ENCODE measurements at places on chromosomes 1 and 21.
A peak's percentile ranks its signal among the peaks of the same experiment; 100 is the strongest.

GRCh38 chr1:62774971-62775595, 8.8 kb upstream of the ATG4C start:
- DNase-seq: no peak

DNA sequence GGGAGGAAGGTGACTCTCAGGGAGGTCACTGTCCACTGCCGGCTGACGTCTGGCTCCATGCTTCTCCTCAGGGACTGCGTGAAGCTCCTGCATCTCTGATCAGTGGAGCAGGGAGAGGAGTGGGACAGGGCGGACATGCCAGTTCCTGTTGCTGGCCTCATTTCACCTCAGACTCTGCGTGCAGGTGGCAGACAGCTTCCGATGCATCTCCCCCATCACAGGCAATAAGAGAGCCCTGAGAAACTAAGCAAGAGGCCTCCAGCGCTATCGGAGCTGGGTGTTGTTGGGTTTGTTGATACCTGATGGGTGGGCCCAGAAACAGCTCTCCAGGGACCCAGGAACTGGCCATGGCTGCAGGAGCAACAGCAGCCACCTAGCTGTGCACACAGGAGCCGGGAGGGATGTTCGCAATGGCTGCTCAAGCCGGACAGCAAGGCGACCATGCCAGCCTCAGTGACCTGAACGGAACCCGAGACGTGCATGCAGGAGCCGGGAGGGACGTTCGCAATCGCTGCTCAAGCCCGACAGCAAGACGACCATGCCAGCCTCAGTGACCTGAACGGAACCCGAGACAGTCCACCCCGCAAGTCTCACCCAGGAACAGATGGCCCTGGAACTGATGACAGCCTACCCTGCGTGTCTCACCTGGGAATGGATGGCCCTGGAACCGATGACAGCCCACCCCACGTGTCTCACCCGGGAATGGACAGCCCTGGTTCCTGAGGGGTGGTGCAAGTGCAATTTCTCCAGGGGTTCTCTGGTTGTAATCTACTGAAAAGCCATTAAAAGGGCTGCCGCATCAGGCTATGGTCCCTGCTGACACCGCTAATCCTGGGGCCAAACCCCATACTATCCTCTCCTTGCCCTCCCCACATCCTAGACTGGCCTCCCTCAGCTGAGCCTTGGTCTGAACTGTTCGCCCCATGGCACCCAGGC, 14.2 kb upstream of the PCBP3 start:
- DNase-seq: no peak

DNA sequence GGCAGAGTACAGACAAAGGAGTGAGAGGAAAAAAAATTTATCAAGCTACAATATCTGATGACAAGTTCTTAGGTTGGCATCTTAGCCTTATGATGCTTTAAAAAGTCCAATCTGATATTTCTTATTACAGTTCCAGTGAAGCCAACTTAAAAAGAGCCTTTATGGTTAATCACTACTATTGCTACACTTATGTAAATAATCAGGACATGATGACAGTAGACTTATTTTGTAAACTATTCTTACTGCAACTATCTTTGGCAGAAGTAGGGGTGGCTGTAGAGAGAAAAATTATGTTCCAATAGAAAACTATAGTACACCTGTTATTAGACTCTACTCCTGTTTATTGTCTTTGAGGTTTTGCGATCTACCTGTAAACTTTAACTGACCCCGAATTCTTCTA, 25.8 kb upstream of the NUF2 start:
- DNase-seq: no peak

DNA sequence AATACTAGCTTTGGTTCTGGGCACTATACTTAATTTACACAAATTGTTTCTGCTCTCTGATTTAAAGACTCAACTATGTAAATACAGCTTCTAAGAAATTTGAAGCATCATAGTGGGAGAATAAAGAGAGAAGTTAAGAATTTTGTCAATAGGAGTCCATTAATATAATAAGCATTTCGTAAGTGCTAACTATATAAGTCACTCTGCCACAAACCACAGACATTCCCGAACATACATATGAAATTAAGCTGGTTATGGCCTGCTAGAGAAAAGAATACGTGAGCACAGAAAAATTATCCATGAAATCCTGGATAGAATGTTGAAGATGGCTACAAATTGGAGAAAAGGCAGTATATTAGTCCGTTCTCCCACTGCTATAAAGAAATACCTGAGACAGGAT, 526.2 kb downstream of the MRPL39 start:
- peak; percentile 38 for DNase-seq

DNA sequence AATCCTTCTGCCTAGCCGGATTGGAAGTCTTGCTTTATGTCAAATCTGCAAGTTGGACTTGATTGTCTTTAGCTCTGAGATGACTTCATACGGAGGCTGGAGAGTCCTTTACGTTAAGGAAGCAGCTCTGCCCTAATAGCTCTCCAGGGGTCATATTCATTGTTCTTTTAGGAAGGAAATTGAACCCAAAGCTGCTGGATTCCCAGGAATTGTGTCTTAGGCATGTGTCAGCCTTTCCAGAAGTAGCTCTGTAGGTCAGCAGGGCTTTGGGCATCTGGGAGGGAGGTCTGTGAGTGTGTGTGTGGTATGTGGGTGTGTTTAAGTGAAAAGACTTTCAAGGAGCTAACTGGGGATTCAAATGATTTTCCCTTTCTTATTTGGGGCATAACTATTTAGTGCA, 82.4 kb downstream of the ABCA4 start:
- peak; percentile 47 for DNase-seq

DNA sequence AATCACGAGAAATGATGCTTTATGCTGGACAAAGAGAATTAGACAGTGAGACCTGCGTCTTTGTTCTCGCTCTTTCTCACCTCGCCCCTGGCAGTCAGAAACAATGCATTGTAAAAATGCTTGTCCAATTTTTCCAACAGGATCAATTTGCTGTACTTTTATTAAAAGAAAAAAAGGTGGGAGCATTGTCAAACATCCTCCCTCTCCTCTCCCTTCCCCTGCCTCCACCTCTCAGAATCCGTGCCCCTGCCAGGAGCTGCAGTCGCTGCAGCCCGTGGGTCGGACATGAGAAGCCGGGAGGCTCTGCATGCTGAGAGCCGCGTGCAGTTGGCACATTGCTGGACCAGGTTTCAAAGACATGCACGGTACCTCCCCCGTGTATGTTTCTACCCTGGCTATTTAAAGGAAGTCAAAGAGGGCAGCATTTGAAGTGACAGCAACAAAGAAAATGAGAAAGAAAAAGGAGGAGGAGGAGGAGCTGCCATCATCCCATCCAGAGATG, 161.0 kb upstream of the KAZN start:
- DNase-seq: no peak

GRCh38 chr1:225666495-225666894, 13.6 kb upstream of the ENAH start:
- no peak for DNase-seq

- DNase-seq: no peak
Measured at GRCh38 chr1:105243969-105244368, 1494.3 kb downstream of the AMY1C start.

DNA sequence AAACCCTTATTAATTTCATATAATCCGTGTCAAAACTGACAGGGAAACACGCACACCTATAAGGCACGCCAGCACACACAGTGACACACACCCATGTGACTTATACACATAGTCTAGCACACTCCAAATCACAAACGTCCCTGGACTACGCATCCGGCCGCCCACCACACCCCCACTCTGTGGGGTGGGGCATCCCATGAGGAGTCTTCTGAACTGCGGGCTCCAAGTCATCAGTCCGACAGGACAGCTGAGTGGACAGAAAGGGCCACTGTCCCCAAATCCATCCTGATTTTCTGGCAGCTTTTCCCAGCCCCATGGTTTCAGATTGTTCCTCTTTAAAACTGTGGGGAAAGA, 829 bp downstream of the PEA15 start:
- peak; percentile 67 for DNase-seq

GRCh38 chr1:156163712-156164111, 10.3 kb downstream of the SEMA4A start:
- no peak for DNase-seq

DNA sequence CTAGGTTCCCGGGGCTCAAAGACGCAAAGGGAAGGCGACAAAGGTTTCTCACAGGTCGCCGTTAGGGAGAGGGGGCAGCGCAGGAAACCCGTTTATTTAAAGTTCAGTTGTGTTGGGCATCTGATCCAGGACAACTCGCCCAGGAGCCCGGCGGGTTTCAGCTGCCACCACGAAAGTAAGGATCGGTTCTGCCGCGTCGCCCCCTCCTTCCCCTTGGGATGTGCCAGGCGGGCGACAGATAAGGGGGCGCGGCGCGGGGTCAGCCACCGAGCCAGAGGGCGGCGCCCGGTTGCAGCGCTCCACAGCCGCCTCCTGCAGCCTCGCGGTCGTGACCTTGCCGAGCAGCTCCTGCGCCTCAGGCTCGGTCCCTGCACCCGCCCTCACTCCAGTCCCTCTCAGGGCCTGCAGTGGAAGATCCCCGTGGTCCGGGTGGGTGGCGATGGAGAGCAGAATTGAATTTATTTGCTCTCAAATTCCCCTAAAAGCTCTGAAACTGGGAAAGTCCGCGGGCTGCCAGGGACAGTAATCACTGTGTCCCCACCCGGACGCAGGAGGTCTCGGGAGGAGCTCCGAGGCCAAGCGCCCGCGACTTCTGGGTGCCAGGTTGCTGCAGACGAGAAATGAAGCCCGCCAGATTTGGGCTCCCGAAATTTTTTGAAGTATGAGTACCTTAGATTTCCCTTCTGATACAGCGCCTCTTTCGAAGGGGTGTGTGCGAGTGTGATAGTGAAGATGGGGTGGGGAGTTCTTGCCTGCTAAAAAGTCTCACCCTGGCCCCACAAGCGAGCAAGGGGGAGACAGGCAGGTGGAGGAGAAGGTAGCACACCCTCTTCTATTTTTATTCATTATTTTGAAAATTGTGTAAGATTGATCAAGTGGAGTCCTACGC, 28.4 kb upstream of the NFIA start:
- DNase-seq: no peak

DNA sequence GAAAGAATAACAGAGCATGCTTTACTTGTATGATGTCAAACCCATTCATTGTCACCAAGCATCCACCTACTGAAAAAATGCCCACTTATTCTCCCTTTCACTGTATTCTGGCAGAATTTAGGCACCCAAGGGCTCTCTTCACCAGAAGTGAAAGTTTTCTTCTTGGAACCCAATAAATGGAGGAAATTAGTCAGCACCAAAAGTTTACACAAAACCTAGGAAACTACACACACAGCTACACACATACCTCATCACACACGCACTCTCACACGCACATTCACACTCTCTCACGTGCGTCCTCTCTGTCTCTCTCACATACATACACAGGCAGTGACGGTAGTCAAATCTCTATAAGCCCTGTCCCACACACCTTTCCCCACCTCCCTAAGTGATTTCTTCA, 37.6 kb downstream of the MCOLN2 start:
- DNase-seq: no peak

DNA sequence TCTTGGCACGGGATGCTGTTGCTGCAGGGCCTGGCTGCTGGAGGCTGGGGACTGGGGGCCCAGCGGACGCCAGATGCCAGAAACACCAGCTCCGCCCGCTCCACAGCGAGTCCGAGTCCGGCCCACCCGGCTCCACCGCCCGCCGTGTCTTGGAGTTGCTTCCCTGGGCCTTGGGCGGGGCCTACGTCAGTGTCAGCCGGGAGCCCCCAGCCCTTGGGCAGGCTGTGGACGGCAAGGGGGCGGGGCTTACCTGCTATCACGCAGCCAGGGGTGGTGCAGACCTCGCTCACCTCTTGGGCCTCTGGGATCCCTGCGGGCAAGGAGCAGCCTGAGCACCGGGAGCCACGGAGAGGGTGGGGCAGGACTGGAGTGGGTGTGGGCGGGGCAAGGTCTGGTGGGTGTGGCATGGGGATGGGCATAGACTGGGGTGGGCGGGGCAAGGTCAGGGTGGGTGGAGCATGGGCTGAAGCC, 21.8 kb downstream of the MMEL1 start:
- no peak for DNase-seq

DNA sequence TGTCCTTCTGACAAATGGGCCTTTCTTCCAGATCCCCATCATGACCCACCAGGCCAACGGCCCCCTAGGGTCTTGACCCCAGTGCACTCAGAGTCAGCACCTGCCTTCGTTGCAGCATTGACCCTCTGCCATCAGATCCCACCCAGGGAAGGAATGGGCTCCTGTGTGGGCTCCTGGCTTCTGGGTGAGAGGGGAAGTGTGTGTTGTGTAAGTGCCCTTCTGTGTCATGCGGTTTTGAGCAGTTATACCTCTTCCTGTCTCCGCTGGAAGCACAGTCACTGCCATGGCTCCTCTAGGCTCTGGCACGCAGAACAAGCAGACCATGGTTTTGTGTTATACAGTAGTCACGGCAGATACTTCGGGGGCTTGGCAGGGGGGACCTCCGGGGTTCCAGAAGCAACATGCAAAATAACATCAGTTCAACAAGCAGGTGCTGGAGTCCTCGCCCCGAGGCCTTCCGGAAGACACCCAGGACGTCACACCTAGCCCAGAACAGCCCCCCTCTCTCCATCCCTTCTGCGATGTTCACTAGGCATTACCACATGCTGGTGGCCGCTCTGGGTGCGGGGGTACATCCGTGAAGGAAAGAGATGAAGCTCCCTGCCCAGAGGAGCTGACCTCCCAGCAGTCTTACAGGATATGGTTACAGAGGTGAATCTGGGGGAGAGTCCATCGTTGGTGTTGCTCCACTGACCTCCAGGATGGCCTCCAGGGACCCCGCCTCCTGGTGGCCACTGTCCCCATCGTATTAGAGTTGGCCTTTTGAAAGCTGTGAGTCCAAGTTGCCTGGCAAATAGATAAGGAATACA, 17.4 kb upstream of the KCNAB2 start:
- DNase-seq: no peak

- DNase-seq: peak; percentile 54
Measured at GRCh38 chr21:33212159-33212851, 17.4 kb upstream of the IFNAR2 start.

DNA sequence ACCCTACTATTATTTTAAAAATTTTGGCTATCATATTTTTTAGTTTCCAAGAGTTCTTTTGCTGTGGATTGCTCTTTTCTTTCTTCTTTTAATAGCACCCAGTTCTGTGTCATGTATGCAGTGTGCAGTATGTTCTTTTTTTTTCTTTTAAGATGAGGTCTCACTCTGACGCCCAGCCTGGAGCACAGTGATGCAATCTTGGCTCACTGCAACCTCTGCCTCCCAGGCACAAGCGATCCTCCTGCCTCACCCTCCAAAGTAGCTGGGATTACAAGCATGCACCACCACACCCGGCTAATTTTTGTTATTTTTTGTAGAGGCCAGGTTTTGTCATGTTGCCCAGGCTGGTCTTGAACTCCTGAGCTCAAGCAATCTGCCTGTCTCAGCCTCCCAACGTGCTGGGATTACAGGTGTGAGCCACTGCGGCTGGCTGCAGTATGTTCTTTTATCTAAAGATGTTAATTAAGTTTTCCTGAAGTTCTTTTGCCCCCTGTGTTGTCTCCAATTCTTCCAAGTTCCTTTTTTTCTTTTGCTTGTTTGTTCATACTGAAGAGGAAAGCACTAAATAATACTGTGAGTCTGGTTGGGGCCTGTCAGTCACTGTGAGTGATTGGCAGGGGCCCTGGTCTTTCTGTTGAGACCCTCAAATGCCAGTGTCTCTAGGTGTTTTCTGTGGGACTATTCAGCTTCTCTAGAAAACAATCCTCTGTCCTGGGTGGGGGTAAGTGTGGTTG, 17.5 kb upstream of the TTC22 start:
- DNase-seq: no peak

GRCh38 chr21:38027901-38028498, 111.7 kb upstream of the KCNJ6 start:
- peak; percentile 26 for DNase-seq
